ENCODE measurements at places on chromosomes 11 and 22. TPM values are rescaled to one million over a fixed set of nuclear protein-coding genes. Genes with fewer than 3 reads are reported as not detected.

DNA sequence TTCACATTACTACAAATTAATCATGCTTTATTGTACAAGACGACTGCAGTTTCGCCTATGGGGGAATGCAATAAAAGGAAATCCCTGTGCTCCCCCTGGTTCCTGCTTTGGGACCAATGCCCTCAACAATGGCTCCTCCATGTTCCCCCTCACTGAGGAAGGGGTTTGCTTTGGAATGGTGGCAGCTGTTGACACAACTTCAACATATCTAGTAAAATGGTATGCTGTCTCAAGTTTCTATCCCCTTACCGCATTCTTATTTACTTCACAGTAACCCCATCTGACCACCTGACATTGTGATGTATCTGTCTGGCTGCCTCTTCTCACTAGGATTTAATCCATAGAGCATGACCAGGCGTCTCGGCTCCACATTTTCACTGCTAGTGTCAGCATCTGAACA lies 48.8 kb downstream of the PIWIL3 start:
- DNase-seq: no peak
- H3K27me3 ChIP-seq: no peaks in the 10 kb centered on the region
- H3K36me3 ChIP-seq: no peaks in the 10 kb centered on the region
- H3K4me1 ChIP-seq: peaks cover 52% of the 10 kb centered on the region

- H3K4me1 ChIP-seq: peaks cover 10% of the 10 kb centered on the region
- no peak overlapping the region for H3K4me3 ChIP-seq
- H3K36me3 ChIP-seq: peaks cover 1% of the 10 kb centered on the region
- no peaks in the 10 kb centered on the region for H3K27me3 ChIP-seq
Observed at GRCh38 chr11:1563697-1564534, 8.2 kb downstream of the DUSP8 start.

APOL2 gene
- 94.4 TPM for polyA plus RNA-seq

LRP4 gene
- polyA plus RNA-seq: 4.8 TPM

GRCh38 chr11:74926304-74927030 lies 22.4 kb downstream of the XRRA1 start:
- peaks cover 12% of the 10 kb centered on the region for H3K4me1 ChIP-seq
- H3K4me3 ChIP-seq: no peak overlapping the region
- peaks cover 17% of the 10 kb centered on the region for H3K36me3 ChIP-seq
- DNase-seq: no peak
- H3K27ac ChIP-seq: no peak overlapping the region

DNA sequence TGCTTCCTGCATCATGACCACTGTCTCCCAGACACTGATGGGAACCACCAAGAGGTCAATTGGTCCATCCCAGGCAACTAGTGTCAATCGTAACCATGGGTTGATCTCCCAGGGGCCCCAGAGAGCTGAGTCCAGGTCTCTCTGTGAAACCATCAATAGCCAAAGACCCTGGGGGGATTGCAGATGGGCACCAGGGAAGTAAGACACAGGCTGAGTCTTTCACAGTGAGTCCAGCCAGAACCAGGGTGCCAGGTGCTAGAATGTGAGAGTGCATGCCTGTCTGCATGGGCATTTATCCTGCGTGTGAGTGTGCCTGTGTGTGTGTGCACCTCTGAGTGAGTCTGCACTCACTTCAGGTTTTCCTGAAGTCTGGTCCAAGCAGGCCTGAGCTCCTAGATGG lies 45.3 kb upstream of the TTC12 start:
- DNase-seq: no peak
- H3K4me3 ChIP-seq: no peak overlapping the region
- H3K4me1 ChIP-seq: no peaks in the 10 kb centered on the region
- H3K36me3 ChIP-seq: no peaks in the 10 kb centered on the region
- peaks cover 1% of the 10 kb centered on the region for H3K27me3 ChIP-seq
- H3K27ac ChIP-seq: no peak overlapping the region

MFRP gene
- not detected for polyA plus RNA-seq

GRCh38 chr11:45676522-45677095 lies 11.2 kb upstream of the CHST1 start:
- peaks cover 7% of the 10 kb centered on the region for H3K27me3 ChIP-seq
- no peak overlapping the region for H3K4me3 ChIP-seq
- no peaks in the 10 kb centered on the region for H3K36me3 ChIP-seq
- no peak for DNase-seq
- no peaks in the 10 kb centered on the region for H3K4me1 ChIP-seq

GAL3ST3 gene
- polyA plus RNA-seq: not detected

GRCh38 chr22:20106849-20107237 lies 9.1 kb upstream of the RANBP1 start:
- no peak for DNase-seq
- H3K4me1 ChIP-seq: peaks cover 5% of the 10 kb centered on the region
- H3K36me3 ChIP-seq: peaks cover 51% of the 10 kb centered on the region
- no peak overlapping the region for H3K4me3 ChIP-seq
- no peak overlapping the region for H3K27ac ChIP-seq

MOB2 gene
- 37.6 TPM for polyA plus RNA-seq

CECR2 gene
- not detected for polyA plus RNA-seq

- no peak for DNase-seq
- H3K4me1 ChIP-seq: peaks cover 18% of the 10 kb centered on the region
- H3K36me3 ChIP-seq: no peaks in the 10 kb centered on the region
- no peaks in the 10 kb centered on the region for H3K27me3 ChIP-seq
Observed at GRCh38 chr11:119460582-119460981, 37.6 kb upstream of the THY1 start.

CYP2D6 gene
- 4.4 TPM for polyA plus RNA-seq

PATE2 gene
- not detected for polyA plus RNA-seq

DNA sequence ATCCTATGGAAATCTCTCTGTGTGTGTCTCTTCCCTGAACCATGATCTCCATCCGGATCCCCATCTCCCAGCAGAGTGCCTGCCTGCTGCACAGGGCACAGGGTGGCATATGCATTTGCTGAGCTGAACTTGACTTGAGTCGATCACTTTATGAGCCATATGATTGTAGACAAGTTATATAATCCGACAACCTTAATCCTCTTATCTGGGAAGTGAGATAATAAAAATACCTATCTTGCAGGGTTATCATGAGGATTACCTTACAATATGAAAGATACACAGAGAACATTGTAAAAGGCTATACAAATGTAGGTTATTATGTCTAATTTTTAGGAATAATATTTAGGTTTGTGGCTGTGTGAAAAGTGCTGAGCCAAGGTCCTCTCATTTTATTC lies 124.5 kb downstream of the ST3GAL4 start:
- H3K36me3 ChIP-seq: no peaks in the 10 kb centered on the region
- no peak for DNase-seq
- peaks cover 15% of the 10 kb centered on the region for H3K4me1 ChIP-seq
- H3K27me3 ChIP-seq: peaks cover 2% of the 10 kb centered on the region
- H3K27ac ChIP-seq: no peak overlapping the region

SLC29A2 gene
- 0.56 TPM for polyA plus RNA-seq

- H3K4me3 ChIP-seq: no peak overlapping the region
- no peak overlapping the region for H3K27ac ChIP-seq
- DNase-seq: no peak
Observed at GRCh38 chr22:45889539-45890350, 87.2 kb downstream of the WNT7B start.

DNA sequence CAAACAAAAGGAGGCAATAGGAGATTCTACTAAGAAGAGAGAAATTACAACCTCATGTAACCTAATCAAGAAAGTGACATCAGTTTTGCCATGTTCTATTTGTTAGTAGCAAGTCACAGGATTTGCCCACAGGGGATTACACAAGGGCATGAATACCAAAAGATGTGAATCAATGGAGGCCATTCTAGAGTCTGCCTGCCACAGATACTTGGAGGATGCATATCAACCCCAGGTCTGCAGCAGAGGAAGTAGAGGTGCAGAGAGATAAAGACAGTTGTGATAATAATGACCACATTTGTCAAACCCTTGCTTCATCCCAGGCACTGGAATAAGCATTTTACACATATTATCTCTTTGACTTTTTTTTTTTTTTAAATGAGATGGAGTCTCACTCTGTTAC lies 2.4 kb upstream of the ASCC2 start:
- no peak for DNase-seq
- H3K27me3 ChIP-seq: no peaks in the 10 kb centered on the region
- H3K4me3 ChIP-seq: no peak overlapping the region
- no peak overlapping the region for H3K27ac ChIP-seq

CADM1 gene
- 71.3 TPM for polyA plus RNA-seq

GRCh38 chr22:35352214-35353111 lies 28.4 kb upstream of the HMOX1 start:
- peaks cover 62% of the 10 kb centered on the region for H3K4me1 ChIP-seq
- H3K27ac ChIP-seq: peak overlapping the region; percentile 30
- H3K36me3 ChIP-seq: 0 out of 3 replicates have a peak, but pooled peaks cover 2% of the 10 kb centered on the region
- no peaks in the 10 kb centered on the region for H3K27me3 ChIP-seq
- peak; percentile 45 for DNase-seq

OR52N2 gene
- 0.14 TPM for polyA plus RNA-seq

DNA sequence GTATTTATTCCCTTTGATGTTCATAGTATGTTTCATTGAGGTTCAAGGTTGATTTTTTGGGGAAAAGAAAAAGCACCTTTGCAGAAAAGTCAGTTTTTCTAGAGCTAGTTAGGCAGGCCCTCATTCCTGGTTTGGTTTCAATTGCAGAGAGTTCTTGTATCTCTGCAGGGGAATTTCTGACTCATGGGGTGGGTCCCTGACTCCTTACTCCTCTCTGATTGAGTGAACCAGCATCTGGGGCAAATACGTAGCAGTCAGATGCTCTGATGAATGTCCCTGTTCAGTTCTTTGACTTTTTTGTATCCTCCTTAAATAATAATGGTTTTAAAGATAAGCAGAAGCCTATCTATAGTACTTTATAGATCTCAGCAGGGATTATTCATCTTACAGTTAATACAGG lies 7.7 kb upstream of the NCR3LG1 start:
- no peak overlapping the region for H3K4me3 ChIP-seq
- no peaks in the 10 kb centered on the region for H3K27me3 ChIP-seq
- no peak for DNase-seq
- H3K27ac ChIP-seq: no peak overlapping the region

GRCh38 chr22:27224485-27225374 lies 567.3 kb downstream of the MIAT start:
- no peak for DNase-seq
- no peaks in the 10 kb centered on the region for H3K4me1 ChIP-seq
- no peak overlapping the region for H3K4me3 ChIP-seq
- no peaks in the 10 kb centered on the region for H3K27me3 ChIP-seq
- H3K27ac ChIP-seq: no peak overlapping the region

DNA sequence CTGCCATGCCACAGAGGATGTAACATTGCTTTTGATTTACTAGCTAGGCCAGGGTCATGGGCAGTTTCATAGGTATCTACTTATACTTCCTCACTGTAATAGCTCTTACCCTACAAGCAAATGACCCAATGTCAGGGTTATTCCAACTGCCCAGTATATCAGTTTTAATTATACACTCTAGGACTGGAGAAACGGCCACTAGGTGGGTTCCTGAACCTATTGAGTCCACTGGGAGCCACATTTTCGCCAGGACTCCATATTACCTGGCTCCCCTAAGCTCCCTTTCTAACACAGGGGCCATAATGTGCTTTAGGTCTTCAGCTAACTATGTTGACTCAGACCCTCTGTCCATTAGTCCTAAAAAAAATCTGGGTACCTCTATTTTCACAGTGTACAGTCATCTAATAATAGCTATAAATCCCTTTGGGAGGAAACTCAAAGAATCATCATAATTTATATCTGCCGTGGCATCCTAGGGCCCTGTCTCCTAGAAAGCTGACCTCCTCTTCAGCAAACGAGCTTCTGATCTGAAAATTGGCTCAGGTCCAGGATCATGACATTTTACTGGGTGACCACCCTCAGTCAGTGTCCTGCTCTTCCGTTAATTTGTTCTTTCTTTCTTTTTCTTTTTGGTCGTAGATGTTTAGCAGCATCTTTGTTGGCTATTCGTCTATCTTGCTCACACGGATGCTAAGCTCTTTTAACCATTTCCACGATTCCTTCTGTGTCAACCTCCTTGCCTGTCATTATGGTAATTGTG lies 244.3 kb downstream of the FAM76B start:
- DNase-seq: no peak
- no peak overlapping the region for H3K4me3 ChIP-seq
- H3K27ac ChIP-seq: no peak overlapping the region
- H3K36me3 ChIP-seq: no peaks in the 10 kb centered on the region
- no peaks in the 10 kb centered on the region for H3K27me3 ChIP-seq
- H3K4me1 ChIP-seq: no peaks in the 10 kb centered on the region

GRCh38 chr22:30743257-30744020 lies 48.8 kb downstream of the OSBP2 start:
- H3K27ac ChIP-seq: no peak overlapping the region
- no peaks in the 10 kb centered on the region for H3K36me3 ChIP-seq
- no peak overlapping the region for H3K4me3 ChIP-seq
- H3K4me1 ChIP-seq: no peaks in the 10 kb centered on the region

DNA sequence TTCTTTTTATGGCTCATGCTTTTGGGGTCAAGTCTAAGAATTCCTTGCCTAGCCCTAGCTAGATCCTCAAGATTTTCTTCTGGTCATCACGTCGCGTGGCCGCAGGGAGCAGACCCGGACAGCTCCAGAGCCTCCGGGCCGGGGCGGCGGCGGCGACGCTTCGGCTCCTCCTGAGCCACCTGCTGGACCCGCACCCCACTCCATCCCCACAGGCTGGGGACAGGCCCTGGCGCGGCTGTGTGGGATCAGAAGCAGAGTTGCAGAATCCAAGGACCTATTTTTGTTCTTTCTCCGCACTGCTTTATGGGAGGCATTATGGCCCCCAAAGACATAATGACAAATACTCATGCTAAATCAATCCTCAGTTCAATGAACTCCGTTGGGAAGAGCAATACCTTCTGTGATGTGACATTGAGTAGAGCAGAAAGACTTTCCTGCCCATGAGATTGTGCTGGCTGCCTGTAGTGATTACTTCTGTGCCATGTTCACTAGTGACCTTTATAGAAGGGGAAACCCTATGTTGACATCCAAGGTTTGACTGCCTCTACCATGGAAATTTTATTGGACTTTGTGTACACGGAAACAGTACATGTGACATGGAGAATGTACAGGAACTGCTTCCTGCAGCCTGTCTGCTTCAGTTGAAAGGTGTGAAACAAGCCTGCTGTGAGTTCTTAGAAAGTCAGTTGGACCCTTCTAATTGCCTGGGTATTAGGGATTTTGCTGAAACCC lies 12.4 kb upstream of the SCARF2 start:
- H3K27me3 ChIP-seq: no peaks in the 10 kb centered on the region
- DNase-seq: no peak
- peaks cover 1% of the 10 kb centered on the region for H3K36me3 ChIP-seq
- no peaks in the 10 kb centered on the region for H3K4me1 ChIP-seq
- H3K27ac ChIP-seq: no peak overlapping the region

MYO18B gene
- 0.22 TPM for polyA plus RNA-seq

TUBA8 gene
- polyA plus RNA-seq: 0.69 TPM

DNA sequence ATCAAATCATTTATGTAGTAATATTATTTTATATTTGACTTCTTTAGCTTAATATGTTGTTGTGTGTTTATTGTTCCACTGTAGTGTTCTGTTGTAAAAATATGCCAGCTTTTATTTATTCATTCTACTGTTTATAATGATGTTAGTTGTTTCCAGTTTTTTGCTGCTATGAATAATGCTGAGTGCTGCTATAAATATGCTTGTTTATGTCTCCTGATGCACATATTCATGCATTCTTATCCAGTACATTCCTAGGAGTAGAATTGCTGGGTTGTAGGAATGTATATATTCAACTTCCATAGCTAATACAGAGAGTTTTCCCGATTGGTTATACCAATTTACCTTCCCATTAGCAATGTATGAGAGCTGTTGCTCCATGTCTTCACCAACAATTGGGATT lies 33.5 kb upstream of the RAB30 start:
- H3K27ac ChIP-seq: no peak overlapping the region
- no peak overlapping the region for H3K4me3 ChIP-seq
- no peaks in the 10 kb centered on the region for H3K27me3 ChIP-seq
- H3K4me1 ChIP-seq: peaks cover 22% of the 10 kb centered on the region

TRIM49 gene
- not detected for polyA plus RNA-seq

GRCh38 chr22:21797444-21798221 lies 62.0 kb upstream of the YPEL1 start:
- H3K36me3 ChIP-seq: peaks cover 21% of the 10 kb centered on the region
- no peak for DNase-seq
- H3K27ac ChIP-seq: no peak overlapping the region
- no peaks in the 10 kb centered on the region for H3K27me3 ChIP-seq
- H3K4me3 ChIP-seq: no peak overlapping the region

All from HepG2 (cell line).